ENCODE measurements at places on chromosomes 16 and 17.

- no peak for DNase-seq
Measured at GRCh38 chr16:72073560-72074230, 10.7 kb downstream of the HPR start.

DNA sequence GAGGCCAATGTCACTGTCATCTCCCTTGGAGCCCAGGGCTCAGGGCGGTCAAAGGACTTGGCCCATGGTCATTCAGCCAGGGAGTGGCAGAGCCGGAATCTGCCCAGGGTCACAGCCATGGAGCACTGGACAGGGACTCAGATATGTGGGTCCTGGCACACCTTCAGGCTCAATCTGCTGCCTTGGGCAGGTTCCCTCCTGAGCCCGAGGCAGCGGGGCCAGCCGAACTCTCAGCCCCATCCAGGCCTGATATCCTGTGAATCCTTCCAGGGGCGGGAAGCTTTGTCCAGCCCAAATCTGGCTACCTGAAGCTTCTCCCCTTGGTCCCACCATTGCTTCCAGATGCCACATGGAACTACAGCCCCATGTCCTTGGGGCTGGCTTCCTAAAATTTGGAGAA, 12.2 kb upstream of the CDIPT start:
- DNase-seq = no peak

DNA sequence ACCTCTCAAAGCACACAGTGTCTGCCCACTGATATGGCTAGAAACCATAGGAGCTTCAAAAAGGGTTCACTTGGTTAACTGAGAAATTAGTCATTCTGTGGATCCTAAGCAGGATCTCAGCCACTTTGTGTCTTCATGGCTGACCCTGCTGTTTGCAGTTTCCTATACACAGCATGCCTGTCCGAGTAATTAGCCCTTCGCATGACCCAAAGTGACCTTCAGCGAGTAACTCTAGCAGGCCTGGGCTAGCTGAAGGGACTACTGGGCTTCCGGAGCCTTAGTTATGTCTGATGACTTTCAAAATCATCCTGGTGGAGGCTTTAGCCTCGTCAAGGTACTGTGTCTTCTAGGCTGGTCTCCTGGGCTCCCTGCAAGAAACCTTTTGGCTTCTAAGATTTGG, 28.9 kb upstream of the FBXW10B start:
- no peak for DNase-seq

GRCh38 chr17:72489272-72489641, 368.4 kb downstream of the SOX9 start:
- no peak for DNase-seq

DNA sequence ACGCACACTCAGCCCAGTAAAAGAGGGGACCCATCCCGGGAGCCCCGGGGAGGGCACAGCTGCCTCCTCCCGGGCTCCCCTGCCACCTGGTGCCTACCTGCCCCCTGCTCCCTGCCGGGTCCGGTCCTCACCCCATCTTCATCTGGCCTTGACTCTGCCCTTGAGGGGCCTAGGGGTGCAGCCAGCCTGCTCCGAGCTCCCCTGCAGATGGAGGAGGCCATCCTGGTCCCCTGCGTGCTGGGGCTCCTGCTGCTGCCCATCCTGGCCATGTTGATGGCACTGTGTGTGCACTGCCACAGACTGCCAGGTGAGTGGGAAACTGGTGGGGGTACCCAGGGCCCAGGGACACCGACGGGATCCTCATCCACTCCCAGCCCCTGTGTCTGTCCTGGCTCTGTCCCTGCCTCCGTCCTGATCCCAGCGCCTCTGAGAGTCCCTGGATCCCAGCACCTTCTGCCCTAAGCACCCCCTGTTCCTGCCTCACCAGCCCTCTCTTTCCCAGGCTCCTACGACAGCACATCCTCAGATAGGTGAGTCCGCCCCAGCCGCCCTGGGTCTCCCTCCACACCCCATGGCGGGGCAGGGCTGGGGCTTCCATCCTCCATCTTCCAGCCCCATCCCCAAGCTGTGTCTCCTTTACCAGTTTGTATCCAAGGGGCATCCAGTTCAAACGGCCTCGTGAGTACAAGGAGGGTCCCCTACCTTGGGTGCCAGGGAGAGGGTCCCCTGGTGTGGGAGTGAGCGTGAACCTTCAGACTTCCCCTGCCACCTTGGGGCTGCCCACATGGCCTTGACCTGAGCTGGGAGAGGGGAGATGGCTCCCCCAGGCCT, 574 bp downstream of the LAT start:
- no peak for DNase-seq

GRCh38 chr17:47975189-47975822, 4.4 kb downstream of the CDK5RAP3 start:
- no peak for DNase-seq

GRCh38 chr16:83021045-83021444, 394.3 kb downstream of the CDH13 start:
- DNase-seq = no peak

DNA sequence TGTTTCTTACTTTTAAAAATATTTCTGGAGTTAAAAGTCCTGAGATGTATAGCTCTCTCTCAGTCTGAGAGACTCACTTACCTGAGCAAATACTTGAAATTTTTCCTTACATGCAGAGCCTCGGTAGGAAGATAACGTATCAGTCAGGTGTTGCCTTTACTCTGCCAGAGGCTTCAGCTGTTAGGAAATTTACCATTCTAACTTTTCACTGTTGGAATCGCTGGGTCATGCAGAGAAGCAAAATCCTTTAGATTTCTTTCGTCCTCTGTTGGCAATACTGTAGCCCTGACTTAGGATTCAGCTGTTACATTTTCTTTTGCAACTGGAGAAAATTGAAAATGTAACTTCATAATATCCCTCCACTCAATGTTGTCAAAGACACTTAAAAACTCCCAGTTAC, 20.0 kb upstream of the KCNJ16 start:
- no peak for DNase-seq

GRCh38 chr16:23570992-23571632, 13.6 kb downstream of the UBFD1 start:
- DNase-seq = no peak

- DNase-seq = no peak
Measured at GRCh38 chr16:64983231-64983630, 138.6 kb downstream of the CDH11 start.

DNA sequence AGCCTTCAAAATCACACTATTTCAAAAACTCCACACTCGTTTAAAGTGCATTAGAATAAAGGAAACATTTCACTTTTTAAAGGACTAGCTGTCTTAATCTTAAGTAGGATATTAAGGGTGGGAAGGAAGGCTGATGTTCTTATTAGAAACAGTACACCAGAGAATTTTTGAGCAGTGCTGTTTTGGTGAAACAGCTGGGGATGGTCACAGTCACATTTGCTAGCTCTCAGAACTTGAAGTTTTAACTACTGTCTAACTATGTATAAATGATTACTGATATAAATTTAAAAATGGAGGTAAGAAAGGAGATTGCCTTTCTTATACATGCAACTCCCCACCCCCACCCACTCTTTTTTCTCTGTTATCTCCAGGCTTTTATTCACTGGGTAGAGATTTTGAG, 38.5 kb upstream of the SLC5A11 start:
- DNase-seq = no peak

DNA sequence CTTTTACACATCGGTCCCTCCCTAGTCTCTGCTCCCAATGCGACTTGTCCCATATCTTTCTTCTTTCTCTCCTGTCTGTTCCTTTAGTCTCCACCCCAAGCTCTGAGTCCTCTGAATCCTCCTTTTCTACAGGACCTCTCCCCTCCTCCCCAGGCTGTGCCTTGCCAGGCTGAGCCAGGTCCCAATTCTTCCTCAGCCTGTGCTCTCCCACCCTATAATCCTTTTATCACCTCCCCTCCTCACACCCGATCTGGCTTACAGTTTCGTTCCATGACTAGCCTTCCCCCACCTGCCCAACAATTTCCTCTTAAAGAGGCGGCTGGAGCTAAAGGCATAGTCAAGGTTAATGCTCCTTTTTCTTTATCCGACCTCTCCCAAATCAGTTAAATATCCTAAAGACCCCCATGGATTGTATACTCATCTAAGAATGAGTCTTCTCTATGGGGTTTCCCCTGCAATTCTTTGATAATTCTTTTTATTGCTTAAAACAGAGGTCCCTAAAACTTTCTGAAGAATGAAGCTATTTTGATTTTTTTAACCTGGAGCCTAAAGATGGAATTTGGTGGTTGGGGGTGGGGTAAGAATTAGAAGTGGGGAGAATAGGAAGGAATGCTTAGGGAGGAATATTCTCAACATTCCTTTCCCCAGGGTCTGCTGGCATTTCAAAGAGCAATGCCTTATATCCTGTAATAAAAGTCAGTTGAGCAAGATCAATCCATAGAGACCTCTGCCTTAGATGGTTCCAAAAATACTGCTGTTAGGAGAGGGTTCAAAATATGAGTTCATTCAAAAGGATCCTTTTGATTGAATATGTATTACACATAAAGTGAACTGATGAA, 102.8 kb downstream of the MYO1D start:
- no peak for DNase-seq

DNA sequence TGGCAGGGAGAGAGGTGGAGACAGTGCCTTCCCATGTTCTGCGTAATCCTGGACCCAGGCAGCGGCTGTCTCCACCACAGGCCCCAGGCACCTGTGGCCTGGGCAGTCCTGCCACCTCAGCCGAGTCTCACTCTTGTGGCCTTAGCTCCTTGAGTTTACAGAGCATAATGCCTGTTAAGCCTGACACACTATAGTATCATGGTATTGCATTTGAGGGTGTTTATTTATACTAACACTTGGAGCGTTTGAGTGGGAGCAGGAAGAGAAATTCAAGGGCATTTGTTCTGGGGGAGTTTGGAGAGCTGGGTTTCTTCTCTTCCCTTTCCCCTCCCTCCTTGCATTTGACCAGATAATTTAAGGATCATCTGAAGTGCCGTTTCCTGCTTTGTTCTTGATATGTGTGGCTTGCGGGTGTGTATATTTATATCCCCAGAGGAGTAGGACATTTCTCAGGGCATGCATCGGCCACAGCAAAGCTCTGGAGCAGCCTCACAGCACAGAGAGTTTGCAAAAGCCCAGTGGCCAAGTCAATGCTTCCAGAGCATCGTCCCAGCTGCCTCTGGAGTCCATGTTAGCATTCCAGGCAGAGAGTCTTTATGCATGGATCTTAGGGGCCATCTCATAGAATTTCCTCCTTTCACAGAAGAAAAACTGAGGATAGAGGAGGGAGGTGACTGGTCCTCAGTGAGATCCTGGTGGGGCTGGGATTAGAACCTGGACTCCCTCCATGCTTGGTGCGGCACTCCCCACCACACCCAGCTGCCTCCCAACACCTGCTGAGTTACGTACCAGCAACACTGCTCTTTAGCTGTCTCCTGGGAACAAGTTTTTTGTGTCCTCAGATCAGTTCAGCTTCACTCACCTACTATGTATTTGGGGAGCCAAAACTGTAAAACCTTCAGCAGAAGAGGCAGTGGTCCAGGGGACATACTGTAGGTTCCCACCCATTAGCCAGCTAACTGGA, 222.8 kb downstream of the CCDC182 start:
- no peak for DNase-seq

DNA sequence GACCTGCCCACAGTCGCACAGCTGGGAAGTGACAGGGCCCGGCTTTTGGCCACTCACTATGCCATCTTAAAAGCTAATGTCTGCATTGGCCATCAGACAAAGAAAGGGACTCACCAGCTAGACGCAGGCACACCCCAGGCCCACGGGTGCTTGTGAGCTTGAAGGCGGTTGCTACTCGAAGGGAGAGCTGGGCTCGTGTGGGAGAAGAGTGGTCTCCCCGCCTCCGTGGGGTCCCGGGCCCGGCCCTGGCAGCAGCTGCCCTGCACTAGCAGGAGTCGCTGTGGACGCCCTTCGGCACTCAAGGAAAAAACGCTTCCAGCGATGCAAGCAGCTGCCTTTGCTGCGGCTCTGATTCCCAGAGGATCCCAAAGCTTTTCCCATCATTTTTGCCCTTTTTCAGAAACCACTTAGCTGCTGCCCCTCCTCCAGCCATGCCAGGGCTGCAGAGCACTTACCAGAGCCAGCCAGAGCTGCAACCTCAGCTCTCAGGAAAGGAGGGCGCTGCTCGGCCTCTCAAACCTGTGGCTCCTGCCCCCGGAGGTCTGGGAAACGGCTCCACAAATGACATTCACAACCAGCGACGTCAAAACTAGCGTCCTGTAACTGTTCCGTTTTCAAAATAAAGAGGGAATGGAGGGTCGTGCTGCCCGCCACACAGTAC, 12.3 kb downstream of the TRPV1 start:
- no peak for DNase-seq
